ENCODE measurements at places on chromosomes 2 and 18.

- no peak for DNase-seq
Measured at GRCh38 chr2:64211276-64211921, 67.2 kb upstream of the PELI1 start.

- DNase-seq = peak; percentile 74
Measured at GRCh38 chr2:117470311-117471095, 344.0 kb upstream of the DDX18 start.

DNA sequence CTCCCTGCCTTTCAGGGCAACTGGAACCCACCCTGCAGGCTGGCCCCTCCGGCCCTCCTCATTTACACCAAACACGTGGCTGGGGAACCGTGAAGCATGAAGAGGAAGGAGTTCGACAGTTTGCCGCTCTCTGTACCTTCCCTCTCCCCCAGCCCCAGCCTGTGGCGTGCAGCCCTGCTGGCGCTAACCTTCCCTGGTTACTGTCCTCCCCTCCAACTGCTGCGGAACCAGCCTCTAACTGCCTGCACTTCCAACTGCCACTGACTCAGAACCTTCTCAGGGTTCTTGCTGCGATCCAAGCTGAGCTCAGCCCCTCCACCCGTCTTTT lies 19.2 kb upstream of the GNAL start:
- no peak for DNase-seq

GRCh38 chr2:30346471-30347169 lies 100.4 kb upstream of the LCLAT1 start:
- DNase-seq = no peak

- DNase-seq = no peak
Measured at GRCh38 chr2:96152304-96153161, 7.3 kb upstream of the DUSP2 start.
